Stimulated activated CD8-positive, alpha-beta memory T cell treated with anti-CD3 and anti-CD28 coated beads, Interleukin-4, amount 100 ng/mL, for 1 hour (primary cell): ENCODE measurements at places on chromosomes 3 and 15.

DNA sequence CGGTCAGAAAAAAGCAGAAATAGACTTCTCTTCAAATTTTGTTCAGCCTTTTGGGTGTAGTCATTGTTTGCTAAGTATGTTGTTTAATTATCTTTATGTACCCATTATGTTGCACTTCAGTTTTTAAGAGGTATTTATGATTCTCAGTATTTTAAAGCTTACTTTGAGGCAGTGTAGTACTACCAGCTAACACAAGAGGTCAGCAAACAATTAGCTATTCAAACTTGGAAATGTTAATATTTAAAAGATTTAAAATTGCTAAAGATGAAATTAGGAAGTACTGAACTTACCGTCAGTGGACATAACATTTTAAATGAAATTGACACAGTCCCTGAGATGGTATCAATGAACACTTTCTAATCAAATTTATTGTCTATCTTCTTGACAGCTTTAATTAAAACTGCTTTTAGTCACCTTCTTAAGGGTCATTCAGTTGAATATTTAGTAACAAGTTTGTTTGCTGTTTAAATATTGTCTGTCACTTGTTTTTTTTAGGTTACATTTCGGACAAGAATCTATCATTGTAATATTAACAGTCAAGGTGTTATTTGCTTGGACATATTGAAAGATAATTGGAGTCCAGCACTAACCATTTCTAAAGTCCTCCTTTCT, 28.1 kb downstream of the NKIRAS1 start:
- no peak for DNase-seq

DNA sequence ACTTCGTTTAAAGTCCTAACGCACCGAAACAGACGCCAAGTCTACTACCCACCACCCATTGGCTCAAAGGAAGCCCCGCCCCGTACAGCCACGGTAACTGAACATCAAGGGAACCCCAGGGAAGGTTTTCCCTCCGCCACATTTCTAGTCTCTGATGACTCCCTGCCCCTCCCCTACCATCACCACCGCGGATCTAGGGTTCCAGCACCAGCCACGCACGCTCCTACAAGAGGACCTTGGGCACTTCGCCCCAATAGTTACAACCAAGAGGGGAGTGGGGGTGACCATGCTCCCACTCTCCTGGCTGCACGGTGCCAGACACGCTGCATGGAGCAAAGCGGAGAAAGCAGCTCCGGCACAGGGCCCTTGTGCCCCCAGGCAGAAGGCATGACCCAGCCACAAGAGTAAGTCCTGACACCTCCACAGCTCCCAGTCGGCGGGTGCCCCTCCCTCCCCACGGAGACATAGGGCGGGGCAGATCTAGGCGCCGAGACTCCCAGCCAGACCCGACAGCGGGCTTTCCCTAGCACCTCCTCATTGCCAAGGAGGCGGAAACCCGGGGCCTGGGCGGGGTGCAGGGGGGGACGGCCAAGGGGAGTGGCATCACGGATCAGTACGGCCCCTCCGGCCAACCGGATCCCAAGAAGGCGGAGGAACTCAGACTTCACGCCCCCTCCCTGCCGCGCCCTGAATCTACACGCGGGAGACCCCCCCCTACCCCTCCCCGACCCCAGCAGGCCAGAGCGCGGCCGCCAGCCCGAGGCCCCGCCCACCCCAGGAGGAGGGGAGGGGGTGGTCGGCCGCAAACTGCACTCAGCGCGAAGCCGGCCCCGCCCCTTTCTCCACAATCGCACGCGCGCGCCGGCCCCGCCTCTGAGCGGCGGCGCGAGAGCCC, 936 bp downstream of the SIN3A start:
- DNase-seq, result peak; percentile 90

DNA sequence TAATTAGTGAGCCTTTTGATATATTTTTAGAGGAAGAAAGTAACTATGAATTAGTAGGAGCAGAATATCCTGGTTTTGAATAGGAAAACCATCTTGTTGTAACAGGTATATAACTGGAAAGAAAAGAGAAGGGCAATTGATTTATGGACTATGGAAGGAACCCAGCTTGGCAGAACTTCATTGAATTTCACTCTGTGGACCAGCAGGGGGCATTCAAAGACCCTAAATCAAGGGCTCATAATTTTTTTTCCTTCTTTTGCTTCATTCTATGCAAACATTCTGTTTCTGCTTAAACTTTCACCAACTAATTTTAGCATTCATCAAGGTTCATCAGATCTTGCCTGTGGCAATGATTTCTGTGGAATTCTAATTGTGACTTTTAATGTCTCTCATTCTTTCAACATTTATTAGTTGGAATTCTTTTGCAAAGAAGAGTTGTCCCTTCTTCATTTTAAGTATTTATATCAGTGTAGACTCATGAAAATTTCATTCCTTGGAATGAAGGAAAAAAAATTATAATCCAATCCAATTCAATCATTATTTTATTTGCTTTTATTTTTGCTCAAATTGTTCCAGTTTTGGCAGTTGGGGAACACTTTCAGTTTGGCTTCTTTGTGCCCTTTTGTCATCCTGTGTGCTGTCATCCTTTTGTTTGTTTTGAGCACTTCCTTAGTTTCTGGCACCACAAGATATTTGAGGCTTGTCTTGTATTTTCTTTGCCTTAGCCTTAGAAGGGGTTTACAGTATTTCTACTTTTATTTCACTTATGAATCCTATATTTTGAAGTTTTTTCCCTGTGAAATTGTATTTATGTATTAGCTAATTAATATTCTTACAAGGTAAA, 30.4 kb downstream of the NXPE3 start:
- no peak for DNase-seq

DNA sequence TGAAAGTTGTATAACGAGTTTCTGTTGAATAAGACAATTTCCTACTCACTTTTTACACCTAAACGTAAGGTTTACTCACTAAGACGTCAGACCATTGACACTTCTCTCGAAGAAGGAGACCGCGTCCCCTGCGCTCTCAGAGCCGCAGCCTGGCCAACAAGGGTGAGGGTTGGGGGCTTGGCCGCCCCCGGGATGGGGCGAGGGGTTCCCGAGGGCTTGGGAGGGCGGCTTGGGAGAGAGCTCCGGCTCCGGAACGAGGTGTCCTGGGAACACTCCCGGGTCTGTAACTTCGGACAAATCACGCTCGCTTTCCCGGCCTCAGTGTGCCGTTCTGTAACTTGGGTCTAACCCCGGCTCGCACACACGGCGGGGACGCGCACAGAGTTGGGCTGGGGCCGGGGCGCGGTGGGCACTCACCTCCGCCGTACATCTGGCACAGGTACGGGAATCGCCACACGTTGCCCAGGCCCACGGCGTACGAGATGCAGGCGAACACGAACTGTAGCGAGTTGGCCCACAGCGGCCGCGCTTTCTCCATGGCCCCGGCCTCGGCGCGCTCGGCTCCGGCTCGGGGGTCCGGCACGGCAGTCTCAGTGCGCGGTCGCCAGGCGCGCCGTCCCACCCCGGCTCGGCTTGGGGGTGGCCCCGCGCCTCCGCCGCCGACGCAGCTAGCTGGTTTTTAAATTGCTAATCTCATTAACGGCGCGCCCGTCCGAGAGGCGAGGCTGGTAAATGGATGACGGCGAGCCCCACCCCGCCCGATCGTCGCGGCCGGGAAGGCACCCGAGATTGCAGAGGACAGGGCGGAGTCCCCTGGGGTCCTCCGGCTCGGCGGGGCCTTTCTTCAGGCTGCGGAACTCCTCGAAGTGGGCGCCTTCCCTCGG, at the start of gene SLC6A20:
Gene SLC6A20, minus strand, starts transcription at position 655 of the 884 bp plus-strand sequence. Its CDS starts 117 bp downstream, at position 538.
- DNase-seq, result no peak

DNA sequence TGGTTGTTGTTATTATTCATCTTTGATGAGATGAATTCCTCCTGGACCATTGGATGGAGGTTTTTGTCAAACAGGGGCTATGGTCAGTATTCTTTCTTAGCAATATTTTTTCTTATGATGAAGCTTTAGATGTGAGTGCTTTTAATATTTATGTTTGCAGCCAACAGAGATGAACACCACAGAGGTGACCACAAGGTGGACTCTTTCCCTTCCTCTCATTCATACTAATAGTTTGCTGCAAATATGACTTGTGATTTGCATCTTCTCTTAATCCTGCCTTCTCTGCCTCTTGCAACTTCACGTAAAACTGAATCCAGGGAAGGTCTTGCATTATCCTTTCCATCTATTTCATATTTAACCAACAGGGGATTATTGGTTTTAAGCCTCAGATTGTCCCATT, 473.1 kb upstream of the UBE2E2 start:
- DNase-seq, result no peak

DNA sequence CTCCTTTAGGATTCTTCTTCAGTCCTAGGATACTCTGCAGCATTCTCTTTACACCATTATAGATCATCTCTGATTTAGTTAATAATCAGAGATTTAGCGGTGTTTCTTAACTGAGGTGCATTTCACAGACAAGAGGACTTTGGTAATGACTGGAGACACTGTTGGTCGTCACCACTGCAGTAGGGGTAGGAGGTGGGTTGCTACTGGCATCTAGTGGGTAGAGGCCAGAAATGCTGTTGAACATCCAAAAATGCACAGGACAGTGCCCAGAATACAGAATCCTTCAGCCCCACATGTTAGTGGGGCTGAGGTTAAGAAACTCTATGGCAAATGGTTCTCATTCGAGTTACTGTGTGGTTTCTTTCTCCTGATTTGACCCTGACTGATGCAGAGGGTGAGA, 80.4 kb upstream of the LMCD1 start:
- no peak for DNase-seq

DNA sequence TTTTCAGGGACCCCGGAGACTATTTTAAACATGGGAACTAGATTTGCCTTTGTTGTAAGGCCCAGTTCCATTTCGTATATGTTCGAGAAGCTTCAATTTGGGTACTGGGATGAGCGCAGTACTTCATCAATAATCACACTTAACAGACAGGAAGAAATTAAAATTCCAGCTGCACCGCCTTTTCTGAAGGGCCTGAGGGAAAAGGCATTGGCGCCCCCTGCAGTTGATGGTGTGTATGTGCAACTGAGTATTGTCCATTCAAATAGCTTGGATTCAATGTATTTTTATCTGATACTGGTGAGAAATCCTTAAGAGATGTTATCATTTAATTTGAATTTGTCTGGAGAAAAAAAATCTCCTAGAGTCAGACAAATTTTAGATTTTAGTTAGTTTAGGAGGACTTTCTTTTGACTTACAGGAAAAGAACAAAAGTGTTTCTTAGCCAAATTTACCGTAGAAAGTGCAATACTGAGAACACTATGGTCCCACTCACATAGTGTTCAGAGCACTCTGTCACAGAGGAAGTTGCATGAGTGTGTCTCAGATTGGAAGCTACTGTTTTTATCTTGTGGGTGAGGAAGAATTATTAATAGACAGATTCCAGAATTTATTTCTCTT, 5.4 kb upstream of the ALDH1A2 start:
- no peak for DNase-seq

- DNase-seq, result no peak
These were observed 8.6 kb downstream of the PLA2G4E start for GRCh38 chr15:42012241-42012640.

DNA sequence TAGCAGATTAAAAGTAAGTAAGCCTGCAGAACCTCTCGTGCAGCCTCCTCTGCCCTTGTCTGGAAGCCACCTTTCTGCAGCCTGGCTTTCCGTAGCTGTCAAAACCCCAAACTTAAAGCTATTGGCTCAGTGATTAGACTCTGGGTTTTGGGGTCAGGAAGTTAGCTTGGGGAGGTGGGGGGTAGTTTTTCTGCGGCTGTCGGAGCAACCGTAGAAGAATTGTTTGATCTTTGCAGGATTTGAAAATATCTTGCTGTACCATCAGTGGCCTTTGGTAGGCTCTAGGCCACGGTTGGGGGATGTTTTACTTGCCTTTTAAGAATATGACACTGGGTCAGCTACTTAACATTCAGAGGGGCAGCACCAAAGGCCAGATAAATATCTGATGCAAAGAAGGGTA, 88.4 kb upstream of the RASGRP1 start:
- DNase-seq, result no peak

DNA sequence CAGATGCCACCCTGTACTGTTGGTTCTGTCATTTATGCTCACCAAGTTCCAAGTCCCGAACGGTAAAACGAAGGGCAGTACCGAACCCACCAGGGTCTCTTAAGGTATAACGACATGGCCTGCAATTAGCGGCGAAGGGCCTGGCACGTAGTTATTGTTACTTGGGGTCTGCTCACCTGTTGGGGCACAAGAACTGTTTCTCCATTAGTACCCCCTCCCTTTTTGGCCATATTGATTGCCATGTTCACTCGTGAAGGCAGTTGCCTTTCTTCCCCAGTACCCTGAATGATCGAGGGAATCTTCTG, 435 bp downstream of the IL17RB start:
- DNase-seq, result no peak

- DNase-seq, result no peak
These were observed 75.1 kb downstream of the CLDN11 start for GRCh38 chr3:170493712-170494182.

DNA sequence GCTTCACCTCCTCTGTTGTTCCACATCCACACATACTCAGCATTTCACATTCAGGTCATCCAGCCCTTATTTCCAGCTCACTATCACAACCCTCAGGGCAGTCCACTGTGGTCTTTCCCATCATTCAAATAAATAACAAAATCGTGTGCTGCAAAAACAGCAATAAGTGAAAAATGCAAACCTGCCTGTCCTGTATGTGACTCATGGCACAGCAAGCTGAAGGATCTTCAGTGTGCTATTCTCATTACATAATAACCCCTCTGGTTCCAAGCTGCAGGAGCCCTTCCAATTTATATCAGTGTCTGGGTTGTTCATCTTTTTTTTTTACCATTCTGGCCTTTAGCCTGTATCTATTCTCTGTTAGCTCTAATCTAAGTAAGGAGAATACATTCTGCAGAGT, 185.3 kb upstream of the UBE2E2 start:
- no peak for DNase-seq

GRCh38 chr15:26128611-26129140, 265.5 kb upstream of the ATP10A start:
- no peak for DNase-seq
